ENCODE measurements at places on chromosomes 6 and 20. TPM values are rescaled to one million over a fixed set of nuclear protein-coding genes. Genes with fewer than 3 reads are reported as not detected.

Gene PSORS1C2
- total RNA-seq, result not detected

Gene RHAG
- total RNA-seq, result 0.23 TPM

Gene C4B
- total RNA-seq, result 8.8 TPM

Gene PCK1
- 0.21 TPM for total RNA-seq

Gene TREML1
- total RNA-seq, result not detected
